ENCODE measurements at places on chromosomes 5 and 9.

DNA sequence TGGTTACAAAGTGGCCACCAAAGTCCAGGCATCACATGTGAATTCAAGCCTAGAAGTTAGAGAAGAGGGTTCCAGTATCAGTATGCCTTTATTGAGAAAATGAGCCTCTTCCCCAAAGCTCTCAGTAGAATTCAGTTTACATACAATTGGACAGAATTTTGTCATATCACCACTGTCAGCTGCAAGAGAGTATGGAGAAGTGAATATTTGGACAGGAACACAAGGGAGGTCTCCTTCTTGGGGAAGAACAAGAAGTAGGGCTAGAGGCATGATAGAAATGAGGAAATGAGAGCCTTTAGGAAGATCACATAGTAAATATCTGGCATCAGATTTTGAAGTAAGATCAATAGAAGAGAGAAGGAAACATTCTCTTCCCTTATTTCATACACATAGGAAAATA, 27.8 kb upstream of the VLDLR start:
- no peak for DNase-seq

GRCh38 chr9:6818292-6818922, 60.6 kb downstream of the KDM4C start:
- no peak for DNase-seq

DNA sequence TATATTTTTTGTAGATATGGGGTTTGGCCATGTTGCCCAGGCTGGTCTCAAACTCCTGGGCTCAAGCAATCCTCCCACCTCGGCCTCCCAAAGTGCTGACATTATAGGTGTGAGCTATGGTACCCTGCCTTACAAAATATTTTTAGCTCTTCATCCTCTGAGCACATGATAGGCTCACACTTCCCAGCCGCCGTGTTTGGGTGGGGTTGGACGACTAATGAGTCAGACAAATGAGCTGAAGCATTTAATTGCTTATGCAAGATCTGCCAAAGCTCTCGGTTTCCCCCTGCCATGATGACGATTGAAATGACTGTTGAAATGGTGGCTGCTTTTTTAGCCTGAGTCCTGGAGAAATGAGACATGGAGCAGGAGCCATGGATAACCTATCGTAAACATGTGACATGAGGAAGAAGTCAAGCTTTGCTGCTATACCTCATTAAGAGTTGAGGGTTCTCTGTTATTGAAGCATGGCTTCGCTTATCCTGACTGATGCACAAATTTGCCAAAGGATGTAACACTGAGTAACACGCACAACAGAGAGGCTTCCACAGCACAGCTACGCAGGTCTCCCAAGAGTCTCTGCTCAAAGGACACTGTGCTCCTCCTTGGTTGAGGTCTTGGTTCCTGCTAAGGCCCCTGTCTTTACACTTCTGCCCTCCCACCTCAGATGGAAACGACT, 48.2 kb upstream of the GFPT2 start:
- no peak for DNase-seq

GRCh38 chr9:113541019-113541900, 77.7 kb downstream of the RGS3 start:
- DNase-seq, result peak; percentile 4

All from HCEC 1CT (cell line).